ENCODE measurements at places on chromosomes 7 and 10. TPM values are rescaled to one million over a fixed set of nuclear protein-coding genes. Genes with fewer than 3 reads are reported as not detected.

- no peak for DNase-seq
Observed at GRCh38 chr10:47261121-47261520, 38.9 kb upstream of the GDF10 start.

DNA sequence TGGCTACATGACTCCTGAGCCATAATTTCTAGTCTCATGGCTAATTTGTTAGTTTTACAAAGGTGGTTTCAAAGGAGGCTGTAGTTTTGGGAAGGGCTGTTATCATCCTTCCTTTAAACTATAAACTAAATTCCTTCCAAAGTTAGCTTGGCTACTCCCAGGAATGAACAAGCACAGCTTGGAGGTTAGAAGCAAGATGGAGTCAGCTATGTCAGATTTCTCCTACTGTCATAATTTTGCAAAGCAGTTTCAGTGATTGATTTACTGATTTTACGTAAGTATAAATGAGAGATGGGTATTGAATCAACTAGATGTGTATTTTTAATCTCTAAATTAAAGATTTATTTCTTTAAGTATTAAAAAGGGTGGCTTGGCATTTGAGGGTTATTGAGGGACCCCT, 79.9 kb downstream of the PHTF2 start:
- no peak for DNase-seq

The EPHA1 gene
- total RNA-seq: 15.7 TPM

- no peak for DNase-seq
Observed at GRCh38 chr10:47259466-47259865, 40.5 kb upstream of the GDF10 start.

- DNase-seq: no peak
Observed at GRCh38 chr7:114930107-114930661, 8.3 kb downstream of the MDFIC start.

DNA sequence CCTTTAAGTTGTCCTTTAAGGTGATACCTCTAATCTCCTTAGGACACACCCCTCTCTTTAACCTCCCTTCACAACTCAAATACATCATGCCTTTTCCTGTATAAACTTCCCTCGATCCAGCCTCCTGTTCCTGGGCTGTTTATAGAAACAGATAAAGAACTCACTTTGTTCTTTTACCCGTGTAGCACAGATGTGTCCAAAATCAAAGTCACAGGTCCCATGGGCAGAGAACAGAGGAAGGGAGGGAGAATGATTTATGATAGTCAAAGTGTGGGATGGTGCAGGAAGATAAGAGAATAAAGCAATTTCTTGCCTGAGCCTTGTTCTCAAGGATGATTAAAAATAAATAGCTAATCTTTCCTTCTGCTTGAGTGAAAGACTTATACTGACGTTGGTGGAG, 50.3 kb upstream of the CABCOCO1 start:
- no peak for DNase-seq

DNA sequence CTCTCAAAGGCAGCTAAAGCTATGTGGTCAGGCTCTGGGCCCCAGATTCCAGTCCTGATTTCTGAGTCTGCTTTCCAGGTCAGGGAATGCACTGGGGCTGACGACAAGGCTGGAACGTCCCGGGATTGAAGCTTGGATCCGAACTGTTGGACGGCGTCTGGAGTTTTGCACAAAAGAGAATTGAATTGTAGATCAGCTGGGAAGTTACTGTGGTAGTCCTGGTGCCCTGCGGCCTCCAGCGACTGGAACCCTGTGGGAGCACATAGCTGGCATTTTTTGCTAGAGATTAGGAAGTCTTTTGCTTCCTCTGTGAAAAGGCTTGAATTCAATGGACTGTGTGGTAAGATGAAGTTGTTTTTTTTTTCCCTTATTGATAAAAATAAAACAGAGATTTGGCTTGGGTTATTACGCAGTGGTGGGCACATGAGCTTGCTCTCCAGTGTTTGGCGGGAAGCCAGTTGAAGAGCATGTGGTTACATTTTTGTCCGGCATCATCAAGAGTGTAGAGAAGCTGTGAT, at the start of gene HK1:
TSS of gene HK1 (plus strand) at position 51 of the 518 bp plus-strand sequence.
- peak; percentile 73 for DNase-seq

DNA sequence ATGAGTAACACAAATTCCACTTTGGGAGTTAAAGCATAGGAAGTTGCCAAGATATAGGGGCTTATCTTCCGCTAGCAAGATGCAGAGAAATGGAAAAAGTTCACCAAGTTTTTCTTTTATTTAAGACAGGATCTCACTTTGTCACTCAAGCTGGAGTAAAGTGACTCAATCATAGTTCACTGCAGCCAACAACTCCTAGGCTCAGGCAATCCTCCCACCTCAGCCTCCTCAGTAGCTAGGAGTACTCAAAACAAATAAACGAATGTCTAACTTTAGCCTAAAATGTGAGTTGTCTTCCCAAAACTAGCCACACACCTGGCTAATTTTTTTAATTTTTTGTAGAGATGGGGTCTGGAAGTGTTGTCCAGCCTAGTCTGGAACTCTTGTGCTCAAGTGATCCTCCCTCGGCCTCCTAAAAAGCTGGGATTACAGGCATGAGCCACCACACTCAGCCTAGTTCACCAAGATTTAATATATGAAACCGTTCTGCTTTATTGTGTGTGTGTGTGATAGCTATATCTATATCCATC, 9.9 kb downstream of the VIM start:
- no peak for DNase-seq

The GIMAP2 gene
- total RNA-seq: 32.4 TPM

GRCh38 chr10:47026301-47027107, 115.3 kb downstream of the PTPN20 start:
- DNase-seq: no peak

- DNase-seq: peak; percentile 20
Observed at GRCh38 chr10:75108684-75109458, 2.6 kb upstream of the SAMD8 start.

The CAMK2B gene
- total RNA-seq: 18.1 TPM

The ADCY1 gene
- 11.6 TPM for total RNA-seq

The AIFM2 gene
- total RNA-seq: 31.3 TPM

GRCh38 chr7:142542942-142543341, 206.3 kb upstream of the PRSS1 start:
- DNase-seq: no peak

The SP4 gene
- total RNA-seq: 16.9 TPM

The BAZ1B gene
- 53.3 TPM for total RNA-seq

- DNase-seq: no peak
Observed at GRCh38 chr7:127682140-127682539, 30.1 kb downstream of the SND1 start.

DNA sequence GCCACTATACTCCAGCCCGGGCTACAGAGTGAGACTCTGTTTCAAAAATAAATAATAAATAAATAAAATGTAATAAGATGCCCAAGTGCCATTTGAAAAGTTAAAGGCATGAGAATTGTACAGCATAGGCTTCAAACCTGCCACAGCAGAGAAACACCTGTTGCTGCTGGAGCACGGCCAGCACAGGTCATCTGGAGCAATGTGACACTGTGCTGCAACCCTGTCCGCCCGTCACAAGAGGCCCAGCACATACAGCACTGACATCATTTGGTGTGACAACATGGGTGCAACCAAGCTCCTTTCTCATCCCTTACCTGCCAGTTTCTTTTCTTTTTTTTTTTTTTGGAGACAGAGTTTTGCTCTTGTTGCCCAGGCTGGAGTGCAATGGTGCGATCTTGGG, 1.3 kb downstream of the RFC2 start:
- no peak for DNase-seq

DNA sequence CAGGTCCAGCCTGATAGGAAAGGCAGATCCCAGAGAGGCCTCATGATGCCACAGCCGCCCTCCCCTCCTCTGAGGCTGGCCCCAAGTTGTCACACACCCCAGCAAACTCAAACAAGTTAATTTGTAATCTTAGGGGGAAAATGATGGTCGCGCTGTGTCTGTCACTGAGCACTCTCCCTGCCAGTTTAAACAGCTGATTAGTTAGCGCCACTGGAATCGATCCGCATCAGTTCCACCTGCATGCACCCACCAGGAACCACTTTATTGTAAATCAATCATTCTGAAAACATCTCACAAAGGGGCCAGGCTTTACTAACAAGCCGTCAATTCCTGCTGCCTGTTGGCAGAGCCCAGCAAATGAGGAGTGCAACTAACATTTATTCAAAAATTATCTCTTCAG, 870.9 kb downstream of the KCNMA1 start:
- no peak for DNase-seq

GRCh38 chr7:66500087-66500486, 128.6 kb upstream of the KCTD7 start:
- DNase-seq: no peak

The TMEM270 gene
- total RNA-seq: not detected

The MYL7 gene
- not detected for total RNA-seq

DNA sequence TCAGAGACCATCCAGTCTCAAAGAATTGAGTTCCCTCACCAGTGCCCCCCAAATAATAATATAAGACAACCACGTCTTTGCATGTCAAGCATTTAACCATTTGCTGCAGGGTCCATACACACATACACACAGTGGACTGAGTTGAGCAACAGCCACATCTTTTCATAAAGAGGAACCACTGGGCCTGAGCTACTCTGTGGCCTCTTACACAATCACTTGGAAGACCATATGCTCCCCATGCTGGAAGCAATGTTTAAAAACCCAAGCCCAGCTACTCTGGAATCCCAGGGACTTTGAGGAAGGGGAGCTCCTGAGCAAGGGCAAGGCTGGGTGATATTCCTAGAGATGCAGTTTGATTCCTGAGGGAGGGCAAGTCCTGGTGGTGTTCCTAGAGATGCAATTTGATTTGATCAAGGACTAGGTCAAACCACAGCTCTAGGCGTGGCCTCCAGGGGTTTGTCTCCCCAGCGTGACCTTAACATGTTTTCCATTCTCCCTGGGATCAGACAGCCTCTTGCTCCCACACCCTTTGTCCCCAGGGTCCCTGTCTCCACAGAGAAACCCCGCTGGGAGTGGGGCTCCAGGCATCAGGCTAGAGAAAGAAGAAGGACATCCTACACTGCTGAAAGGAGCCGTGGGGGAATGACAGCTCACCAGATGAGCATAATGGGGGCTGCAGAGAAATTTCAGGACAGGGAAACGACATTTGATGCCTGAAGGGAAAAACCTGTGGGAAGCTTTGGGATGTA, 376.2 kb upstream of the MGMT start:
- DNase-seq: no peak

DNA sequence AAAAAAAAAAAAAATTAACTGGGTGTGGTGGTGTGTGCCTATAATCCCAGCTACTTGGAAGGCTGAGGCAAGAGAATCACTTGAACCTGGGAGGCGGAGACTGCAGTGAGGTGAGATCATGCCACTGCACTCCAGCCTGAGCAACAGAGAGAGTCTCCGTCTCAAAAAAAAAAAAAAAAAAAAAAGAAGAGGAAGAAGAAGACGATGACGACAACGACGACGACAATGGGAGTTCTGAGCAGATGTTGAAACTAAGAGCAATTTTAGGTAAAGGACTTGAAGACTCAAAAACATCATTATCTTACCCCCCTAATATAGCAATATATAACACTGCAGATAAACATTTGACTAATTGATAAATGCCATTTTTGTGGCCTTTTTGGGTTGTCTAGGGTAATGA, 39.5 kb upstream of the PPP1R17 start:
- DNase-seq: no peak

- no peak for DNase-seq
Observed at GRCh38 chr7:112721366-112721765, 68.8 kb downstream of the TMEM168 start.

The BUD31 gene
- total RNA-seq: 89.1 TPM

Measured in thyroid gland (tissue), 4 donors.